ENCODE measurements at places on chromosomes 6 and 20.

DNA sequence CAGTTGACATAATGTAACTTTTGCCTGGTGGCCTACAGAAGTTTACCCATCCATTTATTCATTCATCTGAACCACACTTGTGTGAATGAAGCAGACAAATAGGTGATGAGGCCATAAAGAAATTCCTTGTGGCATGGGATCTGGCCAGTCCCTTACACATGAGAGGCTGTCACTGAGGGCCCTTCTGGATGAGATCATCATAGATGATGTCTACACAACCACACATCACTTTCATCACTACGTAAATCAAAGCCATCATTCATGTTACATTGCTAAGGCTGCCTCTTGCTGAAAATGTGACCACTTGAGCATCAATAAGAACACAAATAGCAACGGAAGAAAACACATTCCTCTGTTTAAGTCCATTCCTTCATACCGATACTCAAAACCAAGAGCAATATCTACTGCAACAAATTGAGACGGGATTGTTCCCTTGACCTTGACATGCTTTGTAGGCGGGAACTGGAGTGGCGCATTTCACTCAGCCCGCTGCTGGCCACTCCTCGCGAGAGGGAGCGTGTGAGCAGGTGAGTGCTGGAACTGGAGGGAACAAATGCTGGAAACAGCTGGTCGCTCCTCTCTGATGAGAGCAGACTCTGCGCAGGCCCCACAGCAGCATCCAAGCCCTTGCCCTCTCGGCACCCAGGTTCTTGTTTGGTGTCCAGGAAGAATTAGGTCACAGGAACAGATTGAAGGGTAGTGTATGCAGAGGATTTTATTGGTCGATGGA, 49.3 kb downstream of the FAM50B start:
- no peak for ATAC-seq

- ATAC-seq: peak; percentile 81
These were observed at the start of gene MYO6 for GRCh38 chr6:75748743-75749538. TSS of gene MYO6 (plus strand) at chr6:75749239. CDS start at chr6:75817548, 68,309 bp downstream.

DNA sequence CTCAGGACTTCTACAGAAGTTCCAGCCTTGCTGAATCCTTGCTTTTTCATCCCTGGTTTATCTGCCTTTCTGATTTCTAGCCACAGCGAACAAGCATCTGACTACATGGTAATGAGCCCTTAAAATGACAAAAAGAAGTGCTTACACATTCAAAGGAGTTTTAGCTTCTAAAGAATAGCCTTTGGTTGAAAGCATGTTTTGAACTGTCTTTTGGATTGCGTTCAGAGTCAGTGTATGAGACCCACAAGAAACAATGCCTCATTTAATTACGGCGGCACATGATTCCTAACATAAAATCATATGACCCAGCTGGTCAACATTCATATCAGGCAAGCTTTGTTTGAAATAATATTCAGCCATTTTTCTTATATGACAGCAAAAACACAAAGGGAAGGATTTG, 784.2 kb downstream of the KIF16B start:
- ATAC-seq: no peak

GRCh38 chr20:25309395-25310267, 61.7 kb downstream of the PYGB start:
- ATAC-seq: peak; percentile 77

DNA sequence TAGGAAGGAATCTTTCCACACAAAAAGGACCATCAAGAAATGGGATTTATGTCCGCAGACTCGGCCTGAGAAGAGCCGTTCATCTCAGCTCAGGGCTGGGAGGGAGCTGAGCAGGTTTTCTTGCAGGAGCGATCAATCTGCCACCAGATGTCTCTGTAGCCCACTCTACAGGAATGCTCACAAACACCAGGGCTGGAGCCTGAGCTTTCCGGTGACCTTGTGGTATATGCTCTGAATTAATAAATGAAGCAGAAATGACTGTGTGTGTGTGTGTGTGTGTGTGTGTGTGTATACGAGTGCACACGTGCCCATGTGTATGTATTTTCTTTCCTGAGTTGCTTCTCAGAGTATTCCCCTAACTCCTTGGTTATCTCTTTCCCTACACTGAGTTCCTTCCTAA, 12.0 kb downstream of the CD83 start:
- no peak for ATAC-seq

GRCh38 chr6:143656026-143656425, 21.7 kb upstream of the PHACTR2 start:
- no peak for ATAC-seq

DNA sequence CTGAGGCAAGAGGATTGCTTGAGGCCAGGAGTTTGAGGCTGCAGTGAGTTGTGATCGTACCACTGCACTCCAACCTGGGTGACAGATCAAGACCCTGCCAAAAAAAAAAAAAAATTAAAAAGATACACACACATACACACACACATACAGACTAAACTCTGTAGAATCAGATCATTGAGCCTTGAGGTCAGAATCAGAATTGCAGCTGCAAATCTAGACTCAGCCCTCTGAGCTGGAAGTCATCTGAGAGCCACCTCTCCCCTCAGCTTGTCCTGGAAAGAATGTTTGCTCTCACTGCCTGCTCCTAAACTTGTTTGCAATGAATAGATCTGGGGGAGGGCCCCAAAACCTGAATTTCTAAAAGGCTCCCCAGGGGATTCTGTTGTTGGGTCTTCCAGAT, 41.4 kb upstream of the ANGPT4 start:
- no peak for ATAC-seq

DNA sequence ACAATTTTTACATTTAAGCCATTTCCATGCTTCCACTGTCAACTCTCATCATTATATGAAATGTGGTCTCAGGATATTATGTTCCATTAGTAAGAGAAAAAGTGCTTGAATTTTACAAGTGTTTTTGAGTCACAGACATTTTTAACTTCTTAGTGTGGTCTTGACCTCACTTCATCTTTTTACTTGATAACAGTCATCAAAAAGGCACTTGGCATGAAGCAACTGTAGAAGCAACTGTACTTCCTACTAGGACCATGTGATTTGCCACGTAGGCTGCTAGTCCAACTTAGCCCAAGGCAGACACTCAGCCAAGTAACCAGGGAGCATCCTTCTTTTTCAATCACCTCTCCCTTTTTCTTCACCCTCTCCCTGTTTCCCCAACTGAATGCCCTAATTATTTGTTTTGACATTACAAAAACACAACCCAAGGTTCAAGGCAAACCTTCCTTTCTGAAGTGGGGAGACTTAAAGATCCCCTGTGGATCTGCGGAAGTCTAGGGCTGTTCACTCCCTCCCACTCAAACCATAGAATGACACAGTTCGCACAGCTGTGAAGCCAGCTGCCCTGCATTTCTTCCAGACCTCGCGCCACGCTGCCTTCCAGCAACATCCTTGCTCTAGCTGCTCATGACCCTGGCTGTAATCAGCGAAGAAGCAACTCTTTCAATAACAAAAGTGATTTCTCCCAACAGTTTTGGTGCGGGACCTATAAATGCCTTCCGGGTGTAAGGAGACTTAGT, 45.0 kb downstream of the PHACTR1 start:
- no peak for ATAC-seq

DNA sequence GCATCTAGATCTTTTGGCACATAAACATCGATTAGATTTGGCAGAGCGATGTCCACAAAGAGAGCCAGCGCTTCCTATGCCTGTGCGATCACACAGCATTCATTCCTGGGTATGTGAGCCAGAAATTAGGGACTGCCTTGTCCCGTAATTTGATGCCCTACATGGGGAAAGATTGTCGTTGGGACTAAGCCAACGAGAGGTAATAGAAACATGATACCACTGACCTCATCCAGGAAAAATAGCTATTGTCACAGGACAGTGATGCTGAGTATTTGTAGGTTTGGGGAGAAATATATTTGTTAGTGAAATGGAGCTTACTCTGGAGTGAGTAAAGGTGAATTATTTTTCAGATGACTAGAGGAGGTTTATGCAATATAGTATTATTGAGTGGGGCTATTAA, 154.0 kb downstream of the TSHZ2 start:
- no peak for ATAC-seq

- no peak for ATAC-seq
These were observed 42.7 kb upstream of the KCNG1 start for GRCh38 chr20:51065615-51066014.

- ATAC-seq: no peak
These were observed 45.9 kb downstream of the SSR1 start for GRCh38 chr6:7267071-7267465.

DNA sequence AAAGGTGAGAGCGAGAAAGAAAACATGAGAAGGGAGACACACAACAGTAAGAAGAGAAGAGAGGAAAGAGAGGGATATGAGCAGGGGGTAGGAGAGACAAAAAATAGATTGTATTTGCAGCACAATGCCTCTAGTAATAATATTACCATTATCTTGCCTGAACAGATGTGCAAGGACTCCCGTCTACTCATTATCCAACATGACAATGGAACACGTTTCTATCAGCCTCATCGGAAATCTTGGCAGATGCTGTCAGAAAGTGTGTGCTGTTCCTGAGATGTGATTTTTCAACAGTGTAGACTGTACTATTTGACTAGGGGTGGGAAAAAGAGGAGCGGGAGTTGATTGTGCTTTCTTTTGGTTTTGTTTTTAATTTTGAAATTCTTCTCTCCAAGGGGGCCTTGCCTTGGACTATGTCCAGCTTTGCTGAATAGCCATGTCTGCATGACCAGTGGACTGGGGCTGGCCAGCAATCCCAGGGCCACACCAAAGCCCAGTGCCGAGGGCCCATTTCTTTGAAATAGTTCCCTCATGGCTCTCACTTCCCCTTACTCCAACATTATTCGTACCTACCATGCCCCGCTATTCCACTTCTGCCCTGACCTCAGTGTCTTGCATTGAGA, 11.3 kb upstream of the TRAM2 start:
- no peak for ATAC-seq

DNA sequence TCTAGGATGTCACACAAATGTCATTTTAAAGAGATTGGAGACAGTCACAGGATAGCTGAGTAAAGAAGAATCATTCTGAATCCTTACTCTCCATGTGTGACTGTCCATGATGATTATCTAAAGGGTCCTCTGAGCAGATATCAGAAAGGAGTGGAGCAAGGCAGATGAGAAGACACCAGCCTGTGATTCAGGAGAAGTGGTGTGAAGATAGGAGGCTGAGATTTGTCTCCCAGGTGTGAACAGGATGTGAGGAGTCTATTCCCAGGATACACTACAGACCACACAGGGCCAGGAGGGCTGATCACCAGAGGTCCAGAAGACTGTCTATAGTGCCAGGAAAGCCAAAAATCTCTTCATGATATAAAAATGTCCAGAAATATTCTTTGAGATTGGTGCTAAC, 27.0 kb downstream of the RWDD2A start:
- ATAC-seq: no peak

DNA sequence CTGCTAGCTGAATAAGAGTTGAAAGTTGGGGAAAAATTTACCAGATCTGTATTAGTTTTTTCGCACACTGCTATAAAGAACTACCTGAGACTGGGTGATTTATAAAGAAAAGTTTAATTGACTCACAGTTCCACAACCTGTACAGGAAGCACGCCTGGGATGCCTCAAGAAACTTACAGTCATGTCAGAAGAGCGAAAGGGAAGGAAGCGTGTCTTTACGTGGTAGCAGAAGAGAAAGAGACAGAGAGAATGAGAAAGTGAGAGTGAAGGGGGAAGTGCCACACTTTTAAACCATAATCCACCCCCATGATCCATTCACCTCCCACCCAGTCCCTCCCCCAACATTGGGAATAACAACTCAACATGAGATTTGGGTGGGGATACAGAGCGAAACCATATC, 79.6 kb downstream of the KHDC1L start:
- ATAC-seq: peak; percentile 74

- ATAC-seq: peak; percentile 58
These were observed 26.2 kb downstream of the BCAS1 start for GRCh38 chr20:54044156-54044555.

- no peak for ATAC-seq
These were observed 15.7 kb upstream of the SGK2 start for GRCh38 chr20:43543138-43543537.

- ATAC-seq: peak; percentile 52
These were observed 275.8 kb upstream of the PRDM1 start for GRCh38 chr6:105810105-105810921.

- no peak for ATAC-seq
These were observed 9.2 kb upstream of the SDCBP2 start for GRCh38 chr20:1338096-1338495.

GRCh38 chr6:108597572-108598304, 37.0 kb downstream of the FOXO3 start:
- peak; percentile 49 for ATAC-seq

GRCh38 chr20:62662422-62662821, 20.1 kb downstream of the SLCO4A1 start:
- ATAC-seq: peak; percentile 49

DNA sequence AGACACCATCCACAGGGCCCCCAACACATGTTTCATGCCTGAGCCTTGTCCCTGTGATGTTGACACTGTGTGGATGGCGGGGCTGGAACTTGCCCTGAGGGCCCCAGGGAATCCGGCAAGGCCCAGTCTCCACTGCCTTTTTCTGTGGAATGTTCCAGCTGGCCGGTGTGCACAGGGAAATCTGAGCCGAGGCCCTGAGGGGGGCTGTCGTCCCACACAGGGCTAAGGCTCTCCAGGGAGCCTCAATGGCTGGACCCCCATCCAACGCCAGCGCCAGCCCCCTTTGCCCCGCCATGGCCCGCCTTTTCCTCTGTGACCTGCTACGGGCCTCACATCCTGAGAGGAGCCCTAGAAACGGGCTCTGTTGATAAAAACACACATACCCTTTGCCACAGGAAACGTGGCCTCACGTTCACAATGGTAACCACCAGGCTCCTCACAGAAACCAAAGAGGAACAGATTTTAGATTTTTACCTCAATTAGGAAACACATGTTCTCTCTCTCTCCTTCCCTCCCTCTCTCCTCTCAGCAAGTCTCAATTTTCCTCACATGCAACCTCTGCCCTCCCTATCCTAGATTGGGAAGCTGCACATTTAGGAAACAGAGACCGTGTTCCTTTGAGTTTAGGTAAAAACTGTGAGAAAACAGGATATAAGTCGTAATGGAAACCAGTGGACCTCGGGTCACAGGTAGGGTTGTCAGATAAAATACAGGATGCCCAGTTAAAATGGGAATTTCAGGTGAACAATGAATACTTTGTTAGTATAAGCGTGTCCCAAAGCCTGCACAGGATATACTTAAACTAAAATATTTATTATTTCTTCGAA, 13.7 kb upstream of the ZNF831 start:
- ATAC-seq: peak; percentile 86

GRCh38 chr6:131000544-131000943, 62.5 kb downstream of the EPB41L2 start:
- no peak for ATAC-seq

DNA sequence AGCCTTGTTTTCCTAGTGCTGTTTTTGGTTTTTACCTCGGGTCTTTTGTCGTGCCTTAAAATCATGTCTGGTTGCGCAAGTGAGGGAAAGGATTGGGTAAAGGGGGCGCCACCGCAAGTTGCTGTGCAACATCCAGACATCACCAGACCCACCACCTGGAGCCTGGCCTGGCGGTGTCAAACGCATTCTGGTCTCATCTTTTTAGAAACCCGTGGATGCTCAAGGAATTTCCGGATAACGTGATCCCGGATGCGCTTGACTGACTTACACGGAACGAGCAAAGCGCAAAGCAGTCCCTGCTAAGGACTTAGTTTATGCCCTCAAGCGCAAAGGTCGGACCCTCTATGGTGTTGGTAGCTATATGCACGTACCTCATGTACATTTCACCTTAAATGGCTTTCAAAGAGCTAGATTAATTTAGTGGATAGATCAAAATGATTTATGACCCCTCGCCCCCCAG, 105.2 kb downstream of the OR2B2 start:
- no peak for ATAC-seq

- no peak for ATAC-seq
These were observed 55.9 kb downstream of the COL11A2 start for GRCh38 chr6:33136310-33136900.

- no peak for ATAC-seq
These were observed 76.7 kb downstream of the RNF182 start for GRCh38 chr6:14001329-14002012.

- ATAC-seq: peak; percentile 54
These were observed 21.7 kb upstream of the SENP6 start for GRCh38 chr6:75579951-75580350.
